Occipital lobe (tissue), 3 donors: ENCODE measurements at places on chromosomes 16 and 17. TPM values are rescaled to one million over a fixed set of nuclear protein-coding genes. Genes with fewer than 3 reads are reported as not detected.
A peak's percentile ranks its signal among the peaks of the same experiment; 100 is the strongest.

NPIPB12 gene
- 13.7 TPM for total RNA-seq

SECTM1 gene
- 0.78 TPM for total RNA-seq

GRCh38 chr17:55746466-55746865 lies 4.4 kb upstream of the PCTP start:
- DNase-seq = no peak

DNA sequence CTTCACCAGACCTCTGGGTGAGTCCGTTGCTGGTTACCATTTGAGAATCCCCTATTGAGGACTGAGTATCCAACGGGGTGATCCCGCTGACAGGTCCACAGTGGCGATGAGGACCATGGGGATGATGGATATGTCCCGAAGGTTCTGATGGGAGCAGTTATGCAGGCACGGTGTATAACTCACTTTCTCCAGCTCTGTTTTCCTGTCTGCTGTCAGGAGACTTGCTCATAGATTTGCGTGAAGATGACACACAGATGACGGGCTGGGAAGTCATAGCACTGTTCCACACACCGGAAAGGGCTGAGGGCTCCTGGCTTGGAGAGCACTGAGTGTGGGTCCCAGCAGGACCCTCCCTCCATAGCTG lies 22.2 kb upstream of the ADCY7 start:
- DNase-seq = no peak

- peak; percentile 32 for DNase-seq
Measured at GRCh38 chr17:30970831-30971567, at the start of gene RNF135. TSS of gene RNF135 (plus strand) at chr17:30971039. CDS start at chr17:30971074, 35 bp downstream.

DNA sequence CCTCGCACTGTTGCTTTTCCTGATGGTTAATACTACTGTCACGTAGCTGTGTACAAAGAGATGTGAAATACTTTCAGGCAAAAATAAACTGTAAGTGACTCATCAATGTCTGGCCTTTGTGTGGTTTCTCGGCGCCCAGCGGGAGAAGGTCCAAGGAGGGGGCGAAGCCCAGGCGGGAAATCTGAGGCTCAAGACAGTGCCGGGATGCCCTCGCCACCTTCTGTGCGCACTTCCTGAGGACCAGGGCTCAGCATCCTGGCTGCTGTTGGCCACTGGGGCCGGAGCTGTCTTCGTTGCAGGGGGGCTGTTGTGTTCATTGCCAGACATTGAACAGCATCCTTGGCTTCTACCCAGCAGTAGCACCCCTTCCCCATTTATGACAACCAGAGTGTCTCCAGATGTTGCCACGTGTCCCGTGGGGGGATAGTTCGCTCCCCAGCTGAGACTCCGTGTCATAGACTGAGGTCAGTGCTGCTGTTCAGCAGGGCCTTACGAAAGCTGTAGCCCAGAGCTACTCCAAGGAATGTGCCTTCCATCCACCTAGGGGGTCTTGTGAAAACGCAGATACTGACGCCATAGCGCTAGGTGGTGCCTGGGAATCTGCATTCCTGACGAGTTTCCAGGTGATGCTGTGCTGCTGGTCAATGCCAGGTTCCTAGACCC lies 67.3 kb upstream of the PLCG2 start:
- DNase-seq = no peak

GRCh38 chr16:86335266-86336172 lies 174.8 kb upstream of the FOXF1 start:
- DNase-seq = no peak

DNA sequence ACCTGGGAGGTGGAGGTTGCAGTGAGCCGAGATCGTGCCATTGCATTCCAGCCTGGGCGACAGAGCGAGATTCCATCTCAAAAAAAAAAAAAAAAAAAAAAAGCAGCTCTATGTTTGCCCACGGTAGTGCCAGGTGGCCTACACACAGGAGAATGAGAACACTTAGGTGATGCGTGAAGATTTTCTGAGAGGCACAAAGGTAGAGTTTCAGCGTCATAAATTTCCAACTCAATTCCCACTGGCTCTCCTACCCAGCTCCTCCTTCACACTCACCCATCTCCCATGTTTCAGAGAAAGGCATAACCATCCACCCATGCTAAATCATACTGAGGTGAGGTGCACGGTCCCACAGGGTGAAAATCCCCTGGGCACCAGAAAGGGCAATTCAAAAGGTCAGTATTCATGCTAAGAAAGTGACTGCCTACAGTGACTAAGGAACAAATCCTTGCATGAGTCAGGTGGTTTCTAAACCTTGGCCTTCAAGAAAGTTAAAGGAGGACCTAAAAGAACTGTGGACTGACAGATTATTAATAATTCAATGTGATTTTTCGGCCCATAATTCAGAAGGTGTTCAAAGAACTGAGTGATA lies 4.8 kb downstream of the DCAKD start:
- DNase-seq = no peak
